ENCODE measurements at places on chromosomes 12 and 14.

DNA sequence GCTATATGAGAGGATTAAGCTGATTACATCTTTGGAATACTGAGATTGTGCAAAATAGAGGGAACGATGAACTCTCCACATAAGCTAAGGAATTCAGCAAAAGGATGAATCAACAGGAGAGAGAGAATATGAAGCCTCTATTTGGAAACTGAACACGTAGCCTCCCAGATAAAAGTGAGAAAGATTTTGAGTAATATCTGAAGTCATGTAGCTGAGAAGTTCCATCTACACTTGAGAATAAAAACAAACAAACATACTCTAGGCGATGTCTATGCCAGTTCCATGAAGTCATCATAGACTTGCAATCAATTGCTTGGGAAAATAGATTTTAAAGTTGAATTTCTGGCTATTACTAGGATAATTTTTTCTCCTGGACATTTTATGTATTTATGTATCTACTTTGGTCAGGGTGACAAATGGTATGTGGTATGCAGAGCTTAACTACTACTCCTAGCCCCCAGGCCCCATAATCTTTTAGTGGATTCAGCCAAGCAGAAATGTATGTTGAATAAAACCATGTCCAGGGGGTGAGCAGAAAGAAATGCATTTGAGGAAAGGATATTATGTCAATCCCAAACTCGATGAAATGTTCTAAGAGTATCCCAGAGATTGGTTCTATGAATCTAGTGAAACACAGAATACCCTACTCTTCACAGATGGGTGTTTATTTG lies 627.4 kb downstream of the DIO2 start:
- no peak for DNase-seq

DNA sequence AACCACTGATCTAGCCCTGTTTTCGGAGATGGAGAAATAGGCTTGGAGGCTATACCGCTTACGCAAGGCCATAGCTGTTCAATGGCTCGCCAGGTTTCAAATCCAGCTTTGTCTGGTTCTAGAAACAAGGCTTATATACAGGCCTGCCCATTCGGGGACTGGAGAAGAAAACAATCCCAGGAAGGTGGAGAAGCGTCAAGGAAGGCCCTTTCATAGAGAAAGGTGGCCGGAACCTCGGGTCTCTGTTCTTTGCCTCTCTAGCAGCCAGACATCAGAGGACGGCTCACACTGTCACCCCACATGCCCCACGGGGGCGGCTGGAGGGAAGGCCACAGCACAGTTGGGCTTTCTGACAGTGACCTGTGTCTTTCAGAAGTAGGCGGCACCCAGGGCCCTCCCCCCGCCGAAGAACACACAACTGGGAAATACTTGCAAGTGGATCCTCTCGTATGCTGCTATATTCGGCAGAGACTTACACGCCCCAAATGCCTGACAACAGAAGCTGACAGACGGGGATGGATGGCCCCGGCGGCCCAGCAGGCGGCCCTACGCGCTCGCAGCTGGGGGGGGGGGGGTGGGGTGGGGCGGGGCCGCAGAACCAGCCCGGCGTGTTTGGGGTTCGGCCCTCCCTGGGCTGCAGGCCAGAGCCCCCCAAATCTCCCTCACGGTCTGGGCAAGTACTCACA lies 4.5 kb upstream of the SETD1B start:
- peak; percentile 53 for DNase-seq

- peak; percentile 53 for DNase-seq
Measured at GRCh38 chr14:68979021-68979721, at the start of gene ACTN1. Gene ACTN1 (minus strand): TSS chr14:68979302. CDS start chr14:68979056, 246 bp downstream.

GRCh38 chr14:65958664-65959562 lies 527.3 kb upstream of the CCDC196 start:
- DNase-seq: peak; percentile 42

- DNase-seq: no peak
Measured at GRCh38 chr12:131211340-131211938, 257.7 kb downstream of the ADGRD1 start.

DNA sequence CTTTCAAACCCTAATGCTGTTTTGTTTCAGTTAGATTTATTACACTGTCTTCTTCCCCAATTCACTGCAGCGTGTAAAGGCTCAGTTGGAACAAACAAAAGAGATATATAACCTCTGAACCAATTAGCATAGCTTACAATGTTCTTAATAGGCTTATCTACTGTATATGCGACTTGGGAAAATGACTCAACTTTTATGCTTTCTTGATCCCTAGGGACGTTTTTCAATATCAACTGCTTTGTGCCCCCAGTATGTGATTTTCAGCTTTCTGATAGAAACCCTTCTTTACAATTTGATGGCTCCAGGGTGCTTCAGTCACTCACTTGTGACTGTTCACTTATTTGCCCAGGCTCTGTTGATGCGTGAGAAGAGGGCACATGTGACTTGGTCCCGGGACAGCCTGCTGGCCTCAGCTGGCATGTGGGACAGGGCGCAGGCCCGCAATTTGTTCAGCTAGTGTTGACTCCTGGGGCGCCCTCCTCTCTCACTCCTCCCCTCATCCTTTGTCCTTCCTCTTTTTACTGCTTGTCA lies 107.1 kb downstream of the TMTC2 start:
- DNase-seq: no peak

DNA sequence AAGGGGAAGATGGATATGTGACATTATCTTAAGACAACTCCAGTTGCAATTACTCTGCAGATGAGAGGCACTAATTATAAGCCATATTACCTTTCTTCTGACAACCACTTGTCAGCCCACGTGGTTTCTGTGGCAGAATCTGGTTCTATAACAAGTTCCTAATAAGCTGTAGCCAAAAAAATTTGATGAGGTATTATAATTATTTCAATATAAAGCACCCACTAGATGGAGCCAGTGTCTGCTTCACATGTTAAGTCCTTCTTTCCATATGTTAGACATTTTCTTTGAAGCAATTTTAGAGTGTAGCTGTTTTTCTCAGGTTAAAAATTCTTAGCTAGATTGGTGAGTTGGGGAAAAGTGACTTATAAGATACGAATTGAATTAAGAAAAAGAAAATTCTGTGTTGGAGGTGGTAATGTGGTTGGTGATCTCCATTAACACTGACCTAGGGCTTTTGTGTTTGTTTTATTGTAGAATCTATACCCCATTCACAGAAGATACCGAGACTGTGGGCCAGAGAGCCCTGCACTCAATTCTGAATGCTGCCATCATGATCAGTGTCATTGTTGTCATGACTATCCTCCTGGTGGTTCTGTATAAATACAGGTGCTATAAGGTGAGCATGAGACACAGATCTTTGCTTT lies 36.9 kb downstream of the PSEN1 start:
- no peak for DNase-seq

DNA sequence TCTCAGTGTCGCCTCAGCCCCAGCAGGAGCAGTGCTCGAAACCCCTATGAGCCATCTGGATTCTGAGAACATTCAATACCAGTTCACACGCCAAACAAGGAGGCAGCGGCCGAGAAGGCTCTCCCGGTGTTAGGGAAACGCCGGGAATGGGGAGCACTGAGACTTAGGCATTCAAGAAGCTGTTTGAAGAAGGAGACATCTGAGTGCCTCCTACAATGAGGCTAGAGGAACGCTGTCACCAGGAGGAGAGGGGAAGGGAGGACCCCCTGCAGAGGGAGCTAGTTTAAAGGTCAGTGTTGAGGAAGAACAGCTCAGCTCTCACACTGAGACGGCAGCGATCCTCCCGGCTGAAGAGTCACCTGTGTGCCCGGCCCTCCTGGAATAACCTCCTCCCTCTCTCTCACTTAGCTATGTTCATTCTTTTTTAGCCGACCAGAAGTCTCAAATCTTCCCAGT lies 69.9 kb downstream of the SERPINA3 start:
- DNase-seq: no peak

GRCh38 chr12:121781484-121781997 lies 11.9 kb downstream of the RHOF start:
- DNase-seq: no peak

DNA sequence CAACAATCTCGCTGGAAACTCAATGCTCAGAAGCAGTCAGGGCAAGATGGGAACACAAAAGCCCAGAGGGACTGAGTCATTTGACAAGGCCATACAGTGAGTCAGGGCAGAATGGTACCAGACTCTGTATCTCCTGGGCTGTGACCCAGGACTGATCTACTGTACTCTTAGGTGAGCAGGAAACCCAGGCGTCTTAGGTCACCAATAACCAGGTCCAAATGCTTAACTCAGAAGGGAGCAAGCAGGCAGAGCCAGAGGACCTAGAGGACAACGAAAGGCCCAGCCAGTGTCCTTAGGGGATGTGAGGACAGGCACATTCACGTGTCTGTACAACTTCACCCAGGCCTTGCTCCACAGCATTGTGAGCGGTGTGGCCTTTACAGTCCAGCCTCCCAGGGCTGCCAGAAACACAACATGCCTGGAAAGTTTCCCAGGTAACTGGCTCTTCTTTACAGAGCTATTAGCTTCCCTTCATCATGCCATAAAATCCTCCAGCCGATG lies 69.9 kb downstream of the ARL6IP4 start:
- DNase-seq: no peak

DNA sequence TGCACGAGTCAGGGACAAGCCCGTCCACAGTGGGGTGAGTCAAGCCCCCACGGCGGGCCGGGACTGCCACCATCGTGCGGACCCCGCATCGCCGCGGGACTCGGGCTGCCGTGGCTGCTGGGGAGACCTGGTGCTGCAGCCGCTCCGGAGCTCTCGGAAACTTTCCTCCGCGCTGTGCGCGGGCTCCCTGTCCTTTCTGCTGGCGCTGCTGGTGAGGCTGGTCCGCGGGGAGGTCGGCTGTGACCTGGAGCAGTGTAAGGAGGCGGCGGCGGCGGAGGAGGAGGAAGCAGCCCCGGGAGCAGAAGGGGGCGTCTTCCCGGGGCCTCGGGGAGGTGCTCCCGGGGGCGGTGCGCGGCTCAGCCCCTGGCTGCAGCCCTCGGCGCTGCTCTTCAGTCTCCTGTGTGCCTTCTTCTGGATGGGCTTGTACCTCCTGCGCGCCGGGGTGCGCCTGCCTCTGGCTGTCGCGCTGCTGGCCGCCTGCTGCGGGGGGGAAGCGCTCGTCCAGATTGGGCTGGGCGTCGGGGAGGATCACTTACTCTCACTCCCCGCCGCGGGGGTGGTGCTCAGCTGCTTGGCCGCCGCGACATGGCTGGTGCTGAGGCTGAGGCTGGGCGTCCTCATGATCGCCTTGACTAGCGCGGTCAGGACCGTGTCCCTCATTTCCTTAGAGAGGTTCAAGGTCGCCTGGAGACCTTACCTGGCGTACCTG lies 1.1 kb downstream of the PDE3A start:
- DNase-seq: no peak

- DNase-seq: no peak
Measured at GRCh38 chr12:92223481-92223880, 77.8 kb upstream of the BTG1 start.

GRCh38 chr12:4269279-4269991 lies 4.1 kb upstream of the CCND2 start:
- peak; percentile 88 for DNase-seq

- no peak for DNase-seq
Measured at GRCh38 chr12:87270919-87271318, 758.3 kb downstream of the C12orf50 start.

DNA sequence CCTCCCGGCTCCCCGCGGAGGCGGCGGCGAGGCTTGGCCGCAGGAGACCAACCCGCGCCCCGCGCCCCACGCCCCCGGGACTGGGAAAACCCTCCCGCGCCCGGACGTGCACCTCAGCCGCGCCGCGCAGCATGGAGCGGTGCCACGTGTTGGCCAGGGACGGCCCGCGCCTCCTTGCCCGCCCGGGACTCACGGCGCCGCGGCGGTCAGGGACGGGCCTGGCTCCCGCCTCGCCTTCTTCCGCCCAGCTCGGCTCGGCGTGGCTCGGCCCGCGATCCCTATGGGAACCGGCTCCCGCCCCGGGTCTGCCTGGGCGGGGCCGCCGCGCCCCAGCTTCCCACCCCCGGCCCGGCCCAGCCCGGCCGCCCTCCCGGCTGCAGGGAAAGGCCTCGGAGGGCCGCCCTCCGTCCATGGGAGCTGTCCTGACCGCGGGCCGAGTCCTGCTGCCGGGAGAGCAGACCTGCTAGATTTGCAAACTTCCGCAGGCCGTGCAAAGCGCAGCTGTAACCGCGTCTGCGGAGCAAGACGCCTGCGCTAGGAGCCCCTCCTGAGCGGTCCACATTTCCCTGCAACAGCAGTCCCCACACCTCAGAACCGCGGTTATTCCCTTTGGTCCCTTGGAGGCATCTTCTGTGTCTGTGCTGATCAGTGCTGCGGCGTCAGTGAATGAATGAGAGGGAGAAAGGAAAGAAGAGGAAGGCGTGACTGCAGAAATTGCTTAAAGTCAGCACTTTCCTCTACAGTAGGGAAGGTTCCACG lies at the start of gene CDKL1:
TSS of gene CDKL1 (minus strand) at position 251 of the 759 bp plus-strand sequence. CDS start 1,013 bp downstream, outside the sequence.
- DNase-seq: peak; percentile 32

DNA sequence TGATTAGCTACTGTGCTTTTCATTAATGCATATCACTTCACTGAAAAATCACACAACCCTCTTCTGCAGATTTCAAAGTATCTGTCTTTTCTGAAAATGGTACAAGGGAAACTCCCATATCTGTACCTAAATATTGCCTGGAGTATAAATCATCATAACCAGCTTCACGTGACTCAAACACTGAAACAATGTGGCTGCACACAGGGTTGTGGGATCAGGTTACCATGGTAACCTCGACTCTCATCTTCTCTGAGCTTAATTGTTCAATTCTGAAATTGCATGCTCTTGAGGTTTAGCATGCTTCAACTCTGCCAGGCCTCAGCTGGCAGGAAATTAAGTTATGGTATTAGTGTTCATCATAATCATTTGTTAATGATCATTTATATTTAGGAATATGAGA lies 77.5 kb upstream of the CPSF6 start:
- no peak for DNase-seq

DNA sequence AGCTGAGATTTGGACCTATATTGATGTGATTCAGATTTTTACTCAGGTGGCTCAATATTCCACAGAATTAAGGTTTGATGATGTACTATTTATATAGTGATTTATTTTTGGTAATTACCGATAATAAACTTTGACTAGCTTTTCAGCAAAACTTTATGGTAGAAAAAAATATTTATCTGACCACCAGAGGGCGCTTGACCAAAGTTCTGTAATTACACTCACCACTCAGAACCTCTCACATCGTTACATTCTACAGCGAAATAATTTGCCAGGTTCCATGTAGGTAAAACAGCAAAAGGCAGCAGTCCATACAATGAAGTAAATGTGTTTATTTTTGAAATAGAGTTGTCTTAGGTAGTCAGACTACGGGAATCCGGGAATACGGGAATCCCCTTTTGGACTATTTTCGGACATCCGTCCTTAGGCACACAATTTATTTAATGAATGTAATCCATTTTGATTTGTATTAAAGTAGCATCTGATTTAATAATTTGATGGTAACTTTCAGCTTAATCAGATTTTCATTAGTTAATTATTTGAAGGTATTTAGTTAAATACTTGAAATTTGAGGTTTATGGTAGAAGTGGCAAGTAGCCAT lies 143.0 kb upstream of the DDHD1 start:
- DNase-seq: no peak

GRCh38 chr12:106211973-106212372 lies 35.8 kb downstream of the CKAP4 start:
- no peak for DNase-seq

DNA sequence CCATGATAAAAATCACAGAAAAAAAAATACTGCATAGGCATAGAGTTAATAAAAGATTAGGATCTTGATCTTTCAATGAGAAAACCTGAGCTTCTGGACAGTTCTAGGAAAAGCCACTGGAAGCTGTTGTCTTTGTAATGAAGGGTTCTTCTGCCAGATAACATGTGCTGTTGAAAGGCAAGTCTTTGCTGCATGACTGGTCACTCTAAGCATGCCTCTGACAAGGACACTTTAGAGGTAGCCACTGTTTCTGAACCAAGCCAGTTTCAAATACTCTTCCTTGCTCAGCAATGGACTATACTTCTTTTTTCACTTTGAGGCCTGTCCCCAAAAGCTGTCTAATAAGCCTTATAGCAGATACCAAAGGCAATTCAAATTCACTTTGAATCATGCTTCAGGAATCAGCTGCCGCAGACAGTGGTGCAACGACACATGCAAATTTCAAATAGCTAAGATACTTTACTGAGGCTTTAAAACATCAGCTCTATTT lies 70.2 kb downstream of the BTG1 start:
- no peak for DNase-seq

All from stimulated activated naive CD4-positive, alpha-beta T cell (primary cell).